Parietal lobe (tissue), 2 donors: ENCODE measurements at places on chromosomes 7 and 10. TPM values are rescaled to one million over a fixed set of nuclear protein-coding genes. Genes with fewer than 3 reads are reported as not detected.

Gene COL26A1
- total RNA-seq = 9.7 TPM

Gene TMEM229A
- 0.31 TPM for total RNA-seq

Gene RNF32
- 2.8 TPM for total RNA-seq

Gene PAX4
- not detected for total RNA-seq

Gene MPP7
- 2.2 TPM for total RNA-seq

Gene PLCE1
- 18.2 TPM for total RNA-seq

Gene STOX1
- 9.7 TPM for total RNA-seq

Gene ZNF117
- 103 TPM for total RNA-seq

Gene ZNF107
- total RNA-seq = 16.9 TPM
